ENCODE measurements at places on chromosomes 4 and X. TPM values are rescaled to one million over a fixed set of nuclear protein-coding genes. Genes with fewer than 3 reads are reported as not detected.

The COX7B2 gene
- total RNA-seq, result not detected

The HPGDS gene
- total RNA-seq, result not detected

The DCLK2 gene
- 14.2 TPM for total RNA-seq

The USP51 gene
- 2.3 TPM for total RNA-seq

The ARHGAP10 gene
- 28.2 TPM for total RNA-seq

The NR3C2 gene
- 1.4 TPM for total RNA-seq

The GSTCD gene
- 9.4 TPM for total RNA-seq

The ADH1B gene
- total RNA-seq, result 22.1 TPM

The TCEAL9 gene
- total RNA-seq, result 92.0 TPM

The VCX2 gene
- not detected for total RNA-seq

The SYP gene
- 0.59 TPM for total RNA-seq

The FGF13 gene
- total RNA-seq, result 0.13 TPM

The CLDN2 gene
- not detected for total RNA-seq

The MAGEE2 gene
- not detected for total RNA-seq

The IDUA gene
- total RNA-seq, result 16.9 TPM

The STAG2 gene
- 70.4 TPM for total RNA-seq

The TRPC3 gene
- 0.78 TPM for total RNA-seq

The NCAPG gene
- total RNA-seq, result 3.7 TPM

The TLR3 gene
- total RNA-seq, result 3.1 TPM

The MRPS18C gene
- total RNA-seq, result 15.1 TPM

The XPNPEP2 gene
- 1.2 TPM for total RNA-seq

The HDAC6 gene
- total RNA-seq, result 39.1 TPM

The ZCCHC18 gene
- total RNA-seq, result 0.52 TPM

The STATH gene
- total RNA-seq, result not detected

The HTN3 gene
- total RNA-seq, result not detected

The GPR119 gene
- total RNA-seq, result not detected

The YY2 gene
- total RNA-seq, result 4.0 TPM

The LRIT3 gene
- total RNA-seq, result 0.03 TPM

The PRRG1 gene
- total RNA-seq, result 12.8 TPM

The STOX2 gene
- 1.1 TPM for total RNA-seq

The ZNF185 gene
- 10.7 TPM for total RNA-seq

The PLAC1 gene
- total RNA-seq, result not detected

The STS gene
- 10.7 TPM for total RNA-seq

The SLC4A4 gene
- 7.5 TPM for total RNA-seq

The PDLIM3 gene
- 62.4 TPM for total RNA-seq

The MTTP gene
- 0.33 TPM for total RNA-seq

The TMEM131L gene
- total RNA-seq, result 9.4 TPM

The PAGE5 gene
- not detected for total RNA-seq

The LUZP4 gene
- total RNA-seq, result not detected

The UGT8 gene
- 0.10 TPM for total RNA-seq
